KG1 (cell line): ENCODE measurements at places on chromosomes 5 and 9.

DNA sequence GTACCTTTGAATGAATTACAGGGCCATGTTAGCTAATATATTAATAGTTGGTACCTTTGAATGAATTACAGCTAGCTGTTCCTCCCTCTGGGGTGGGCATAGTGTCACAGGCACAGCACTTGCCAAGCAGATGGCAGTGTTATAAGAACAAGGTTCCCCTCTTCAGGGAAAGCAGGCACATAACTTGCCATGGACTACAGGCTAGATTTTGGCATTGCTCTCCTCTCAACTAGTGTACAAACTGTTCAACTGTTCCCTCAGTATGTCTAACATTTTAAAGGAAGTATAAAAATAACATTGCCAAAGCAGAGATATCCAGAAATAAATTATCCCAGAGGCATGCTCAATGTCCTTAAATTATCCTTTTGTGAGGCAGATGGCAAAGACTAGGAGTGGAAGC, 33.7 kb downstream of the ABITRAM start:
- DNase-seq, result no peak

DNA sequence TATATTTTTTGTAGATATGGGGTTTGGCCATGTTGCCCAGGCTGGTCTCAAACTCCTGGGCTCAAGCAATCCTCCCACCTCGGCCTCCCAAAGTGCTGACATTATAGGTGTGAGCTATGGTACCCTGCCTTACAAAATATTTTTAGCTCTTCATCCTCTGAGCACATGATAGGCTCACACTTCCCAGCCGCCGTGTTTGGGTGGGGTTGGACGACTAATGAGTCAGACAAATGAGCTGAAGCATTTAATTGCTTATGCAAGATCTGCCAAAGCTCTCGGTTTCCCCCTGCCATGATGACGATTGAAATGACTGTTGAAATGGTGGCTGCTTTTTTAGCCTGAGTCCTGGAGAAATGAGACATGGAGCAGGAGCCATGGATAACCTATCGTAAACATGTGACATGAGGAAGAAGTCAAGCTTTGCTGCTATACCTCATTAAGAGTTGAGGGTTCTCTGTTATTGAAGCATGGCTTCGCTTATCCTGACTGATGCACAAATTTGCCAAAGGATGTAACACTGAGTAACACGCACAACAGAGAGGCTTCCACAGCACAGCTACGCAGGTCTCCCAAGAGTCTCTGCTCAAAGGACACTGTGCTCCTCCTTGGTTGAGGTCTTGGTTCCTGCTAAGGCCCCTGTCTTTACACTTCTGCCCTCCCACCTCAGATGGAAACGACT, 48.2 kb upstream of the GFPT2 start:
- DNase-seq, result no peak

DNA sequence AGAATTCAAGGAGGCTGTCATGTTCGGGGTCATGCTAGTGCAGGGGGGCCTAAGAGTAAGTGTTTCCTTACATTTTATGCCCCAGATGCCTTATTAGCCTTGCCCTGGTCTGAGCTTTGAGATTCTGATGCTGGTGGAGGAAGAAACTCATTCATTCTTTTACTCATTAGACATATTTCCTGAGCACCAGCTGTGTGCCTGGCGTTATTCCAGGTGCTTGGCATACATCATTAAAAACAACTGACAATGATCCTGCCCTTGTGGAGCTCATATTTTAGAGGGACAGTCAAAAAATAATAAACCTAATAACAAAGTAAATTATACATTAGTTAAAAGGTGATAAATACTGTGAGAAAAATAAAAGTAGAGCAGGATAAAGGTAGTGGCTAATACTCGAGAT, 138.9 kb upstream of the SGCD start:
- no peak for DNase-seq

GRCh38 chr5:140571105-140571504, 6.5 kb downstream of the SLC35A4 start:
- DNase-seq, result no peak

GRCh38 chr9:89363921-89364665, 45.8 kb downstream of the SECISBP2 start:
- DNase-seq, result no peak

- no peak for DNase-seq
Measured at GRCh38 chr9:23229890-23230317, 596.1 kb downstream of the ELAVL2 start.

DNA sequence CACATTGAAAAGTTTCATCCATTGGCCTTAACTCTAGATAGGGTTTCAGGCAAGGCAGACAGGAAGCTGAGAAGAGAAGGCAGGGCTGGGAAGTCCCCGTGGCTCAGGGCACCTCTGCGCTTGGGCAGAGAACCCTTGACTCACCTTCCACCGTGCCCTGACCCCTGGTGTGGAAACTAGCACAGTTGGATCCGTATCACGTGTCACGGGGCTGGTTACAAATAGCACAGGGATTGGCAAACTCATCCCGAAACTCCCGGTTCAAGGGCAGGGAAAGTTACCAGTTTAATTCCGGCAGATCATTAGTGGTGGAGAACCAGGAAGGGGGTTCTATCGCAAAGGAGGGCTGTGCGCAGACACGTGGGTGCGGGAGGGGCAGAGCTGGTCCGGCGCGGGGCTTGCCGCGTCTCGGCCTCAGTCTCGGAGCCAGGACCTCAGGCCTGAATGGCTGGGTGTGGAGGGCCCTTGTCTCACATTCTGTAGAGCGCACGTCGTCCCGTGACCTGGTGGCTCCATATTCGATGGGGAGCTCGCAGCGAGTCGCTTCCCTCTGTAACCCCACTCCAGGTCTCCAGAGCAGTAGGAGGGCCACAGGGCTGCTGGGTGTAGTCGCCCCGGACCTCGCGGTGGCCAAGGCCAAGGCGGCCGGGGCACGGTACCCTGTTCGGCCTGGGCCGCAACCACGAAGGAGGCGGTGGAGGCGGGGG, 771 bp upstream of the TMEM171 start:
- DNase-seq, result no peak

- no peak for DNase-seq
Measured at GRCh38 chr9:135081731-135082130, 5.7 kb upstream of the OLFM1 start.

DNA sequence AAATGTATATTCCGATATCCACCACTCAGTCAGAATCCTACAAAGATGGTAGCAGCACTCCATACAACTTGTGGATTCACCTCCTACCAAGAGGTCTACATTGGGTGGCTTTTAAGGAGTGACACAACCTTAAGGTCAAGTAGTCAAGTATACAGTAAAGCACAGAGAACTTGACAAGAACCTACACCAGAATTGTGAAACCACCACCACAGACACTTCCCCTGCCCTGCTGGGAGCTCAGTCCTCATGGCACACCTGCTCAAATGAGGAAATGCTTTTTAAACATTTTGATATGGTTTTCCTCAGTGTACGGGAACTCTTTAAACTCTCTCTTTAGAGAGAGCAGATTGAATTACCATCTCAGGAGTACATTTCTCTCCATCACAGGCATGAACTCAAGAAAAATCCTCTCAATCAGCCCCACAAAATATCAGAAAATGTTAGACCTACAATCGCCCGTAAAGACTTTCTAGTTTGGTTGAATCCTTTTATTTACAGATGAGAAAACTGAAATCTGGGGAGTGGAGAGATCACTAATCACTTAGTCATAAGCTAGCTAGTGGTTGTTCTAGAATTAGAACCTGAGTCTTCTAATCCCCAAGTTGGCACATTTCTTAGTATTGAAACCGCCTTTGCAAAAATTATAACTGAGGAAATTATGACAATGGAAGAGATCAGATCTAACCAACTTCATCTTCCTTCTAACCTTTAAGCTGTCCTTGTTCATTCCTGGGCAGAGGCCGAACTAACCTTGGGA, 38.5 kb upstream of the NR4A3 start:
- peak; percentile 16 for DNase-seq
